ENCODE measurements at places on chromosomes 4 and X. TPM values are rescaled to one million over a fixed set of nuclear protein-coding genes. Genes with fewer than 3 reads are reported as not detected.
A peak's percentile ranks its signal among the peaks of the same experiment; 100 is the strongest.

DNA sequence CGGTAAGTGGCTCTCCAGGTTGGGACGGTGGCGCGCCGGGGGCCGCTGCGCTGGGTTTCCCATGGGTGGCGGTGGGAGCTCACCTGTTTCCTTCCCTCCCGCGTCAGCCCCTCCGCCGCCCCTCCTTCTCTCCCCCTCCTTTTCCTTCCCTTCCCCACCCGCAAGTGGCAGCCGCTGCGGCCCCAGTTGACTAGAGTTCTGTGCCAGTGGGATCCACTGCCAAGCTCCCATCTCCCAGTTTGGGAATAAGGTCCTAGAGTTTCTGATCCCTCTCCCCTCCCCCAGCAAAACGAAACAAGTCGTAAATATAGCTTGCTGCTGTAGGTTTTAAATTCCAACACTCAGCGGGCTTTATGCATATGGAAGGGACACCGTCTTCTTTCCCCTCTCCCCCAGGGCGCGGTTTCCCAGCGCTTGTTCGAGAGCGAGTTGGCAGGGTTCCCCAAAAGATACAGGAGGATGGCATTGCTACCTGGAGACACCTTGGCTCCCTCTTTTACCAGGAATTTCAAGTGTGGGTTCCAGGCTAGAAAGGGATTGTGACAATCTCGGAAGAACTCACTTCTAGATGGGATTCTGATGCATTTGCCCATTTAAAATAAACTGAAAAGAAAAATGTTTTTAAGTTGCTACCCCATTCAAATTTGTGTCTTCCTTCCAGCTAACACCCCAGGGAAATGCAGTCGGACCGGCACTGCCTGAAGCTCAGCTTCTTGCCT, 1.2 kb downstream of the TLL1 start:
- no peak for DNase-seq

- peak; percentile 47 for DNase-seq
Observed at GRCh38 chrX:57156397-57157049, 19.3 kb upstream of the SPIN2A start.

GRCh38 chr4:185778307-185778706, 33.7 kb downstream of the SORBS2 start:
- no peak for DNase-seq

DNA sequence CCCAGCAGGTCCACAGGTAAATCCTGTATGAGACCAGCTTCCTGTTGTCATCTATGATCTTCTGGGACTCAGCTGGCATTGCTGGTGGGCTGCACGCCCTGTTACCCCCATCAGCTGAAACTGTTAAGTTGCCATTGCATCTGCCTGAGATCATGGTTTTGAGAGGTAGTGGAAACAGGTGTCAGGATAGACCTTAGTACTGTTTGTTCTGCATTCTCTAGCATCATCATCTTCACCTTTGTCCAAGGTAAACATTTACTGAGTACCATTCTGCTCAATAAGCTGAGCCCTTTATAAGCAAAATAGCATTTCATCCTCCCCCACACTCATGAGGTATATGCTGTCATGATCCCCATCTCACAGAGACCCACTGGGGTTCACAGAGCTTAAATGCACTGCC, 42.9 kb upstream of the PROM1 start:
- no peak for DNase-seq

DNA sequence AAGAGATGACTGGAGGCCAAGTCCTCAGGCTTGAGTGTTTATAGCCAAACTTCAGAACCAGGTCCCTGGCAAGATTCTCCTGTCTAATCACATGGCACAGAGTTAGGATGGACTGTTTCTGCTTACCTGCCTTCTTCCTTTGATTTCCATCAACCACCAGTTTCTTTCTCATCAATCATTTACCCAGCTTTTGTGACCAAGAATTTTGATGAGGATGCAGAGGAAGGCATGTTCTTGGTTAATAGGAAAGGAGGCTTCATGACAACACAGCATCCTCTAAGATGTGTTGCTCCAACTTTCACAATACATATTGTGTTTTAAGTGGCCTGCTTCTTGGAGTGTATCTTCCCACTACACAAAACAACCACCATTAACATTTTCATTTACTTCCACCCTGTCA, 65.3 kb downstream of the NFKB1 start:
- no peak for DNase-seq

DNA sequence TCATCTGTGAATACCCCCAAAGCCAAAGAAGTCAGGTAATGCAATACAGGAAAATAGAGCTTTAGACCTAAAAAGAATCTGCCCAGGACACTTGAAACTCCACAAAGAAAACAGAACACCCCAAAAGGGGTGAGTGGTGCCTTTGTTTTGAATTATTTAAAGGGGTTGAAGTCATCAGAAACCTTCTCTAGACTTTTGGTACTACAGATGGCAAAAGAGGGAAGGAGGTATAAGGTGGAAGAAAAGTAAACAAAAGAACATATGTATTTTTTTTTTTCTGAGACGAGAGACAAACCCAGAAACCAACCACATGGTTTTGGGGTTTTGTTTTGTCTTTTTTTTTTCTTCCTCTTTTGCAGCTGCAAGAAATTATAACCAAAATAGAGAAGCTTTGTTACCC, 1477.8 kb downstream of the C4orf33 start:
- no peak for DNase-seq

- peak; percentile 56 for DNase-seq
Observed at GRCh38 chr4:95548738-95549245, at the start of gene UNC5C. TSS of gene UNC5C (minus strand) at chr4:95548973.

DNA sequence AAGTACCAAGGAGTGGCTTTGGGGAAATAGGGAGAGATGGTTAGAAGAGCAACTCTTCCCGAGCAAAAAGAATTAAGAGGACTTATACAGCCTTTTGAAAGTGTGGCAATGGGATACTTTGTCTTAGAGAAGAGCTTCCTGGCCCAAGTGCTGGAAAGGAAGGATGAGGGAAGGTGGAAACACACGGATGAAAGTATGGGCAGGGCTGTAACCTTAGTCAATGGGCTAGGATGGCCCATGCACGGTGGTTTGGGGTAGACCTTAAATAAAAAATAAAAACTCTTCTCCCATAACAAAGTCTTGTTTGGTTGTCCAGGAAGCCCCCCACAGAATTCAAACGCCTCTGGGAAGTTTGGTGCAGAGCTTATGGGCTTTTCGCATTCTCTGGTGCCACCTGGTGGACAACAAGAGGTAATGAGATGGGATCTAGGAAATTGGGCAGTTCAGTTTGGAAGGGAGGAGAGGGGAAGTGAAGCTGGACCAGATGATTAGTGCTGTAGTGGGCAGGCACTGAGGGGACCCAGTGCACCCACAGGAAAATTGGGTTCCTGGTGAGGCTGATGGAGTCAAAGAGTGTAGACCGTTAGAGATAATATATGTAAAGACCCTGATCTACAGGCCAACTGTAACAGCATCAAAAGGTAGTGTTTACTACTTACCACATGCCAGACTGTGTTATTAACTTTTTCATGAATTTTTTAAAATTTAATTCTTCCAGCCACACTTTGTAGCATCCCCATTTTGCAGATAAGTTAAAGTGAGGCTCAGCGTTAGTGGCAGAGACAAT, 13.8 kb upstream of the ENOX2 start:
- peak; percentile 43 for DNase-seq

GRCh38 chr4:86184216-86184900, 175.5 kb downstream of the MAPK10 start:
- DNase-seq = no peak

DNA sequence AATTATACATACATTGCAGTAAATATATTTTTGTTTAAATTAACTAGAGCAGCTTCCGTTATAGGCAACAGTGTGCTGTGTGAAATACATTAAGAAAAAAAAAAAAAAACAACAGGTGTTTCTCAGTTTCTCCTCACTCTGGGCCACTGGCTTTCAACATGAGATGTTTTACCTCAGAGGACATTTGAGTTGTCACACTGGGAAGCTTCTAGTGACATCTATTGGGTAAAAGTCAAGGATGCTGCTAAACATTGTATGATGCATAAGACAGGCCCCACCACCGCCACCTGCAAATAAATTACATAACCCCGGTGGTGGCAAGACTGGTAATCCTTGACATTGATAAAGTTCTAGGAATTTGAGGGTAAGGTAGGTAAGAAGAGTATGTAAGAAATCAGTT, 1512.2 kb downstream of the C4orf33 start:
- no peak for DNase-seq

DNA sequence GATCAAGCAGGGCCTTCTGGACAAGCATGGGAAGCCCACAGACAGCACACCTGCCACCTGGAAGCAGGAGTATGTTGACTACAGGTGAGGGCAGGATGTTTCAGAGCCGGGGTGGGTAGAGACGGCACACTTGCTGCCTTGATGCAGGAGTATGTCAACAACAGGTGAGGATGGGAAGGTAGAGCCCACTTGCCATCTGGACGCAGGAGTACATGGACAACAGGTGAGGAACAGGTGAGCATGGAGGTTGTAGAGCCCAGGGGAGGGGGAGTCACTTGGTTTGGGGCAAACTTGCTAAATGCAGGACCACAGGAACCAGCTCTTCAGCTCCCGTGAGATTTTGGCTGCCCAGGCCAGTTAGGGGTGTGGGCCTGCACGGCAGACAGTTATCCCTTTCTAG, 12.0 kb downstream of the DKC1 start:
- DNase-seq = no peak

DNA sequence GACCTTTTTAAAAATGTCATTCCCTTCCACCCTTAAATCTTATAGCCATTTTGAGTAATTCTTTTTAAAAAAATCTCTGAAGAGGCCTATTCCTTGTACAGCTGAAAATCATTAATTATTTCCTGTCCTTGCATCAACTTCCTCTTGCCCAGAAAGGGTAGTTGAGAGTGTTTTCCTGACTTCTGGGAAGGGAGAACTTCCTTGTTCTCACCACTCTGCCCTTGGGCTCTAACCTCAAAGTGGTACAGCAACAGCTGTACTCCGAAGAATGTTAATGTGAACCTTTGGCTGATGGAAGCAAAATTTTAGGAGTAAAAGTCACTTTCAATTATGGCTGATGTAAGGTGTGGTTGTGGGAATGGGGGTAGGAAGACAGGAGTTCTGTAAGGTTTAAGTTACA, 15.1 kb upstream of the FABP2 start:
- no peak for DNase-seq

DNA sequence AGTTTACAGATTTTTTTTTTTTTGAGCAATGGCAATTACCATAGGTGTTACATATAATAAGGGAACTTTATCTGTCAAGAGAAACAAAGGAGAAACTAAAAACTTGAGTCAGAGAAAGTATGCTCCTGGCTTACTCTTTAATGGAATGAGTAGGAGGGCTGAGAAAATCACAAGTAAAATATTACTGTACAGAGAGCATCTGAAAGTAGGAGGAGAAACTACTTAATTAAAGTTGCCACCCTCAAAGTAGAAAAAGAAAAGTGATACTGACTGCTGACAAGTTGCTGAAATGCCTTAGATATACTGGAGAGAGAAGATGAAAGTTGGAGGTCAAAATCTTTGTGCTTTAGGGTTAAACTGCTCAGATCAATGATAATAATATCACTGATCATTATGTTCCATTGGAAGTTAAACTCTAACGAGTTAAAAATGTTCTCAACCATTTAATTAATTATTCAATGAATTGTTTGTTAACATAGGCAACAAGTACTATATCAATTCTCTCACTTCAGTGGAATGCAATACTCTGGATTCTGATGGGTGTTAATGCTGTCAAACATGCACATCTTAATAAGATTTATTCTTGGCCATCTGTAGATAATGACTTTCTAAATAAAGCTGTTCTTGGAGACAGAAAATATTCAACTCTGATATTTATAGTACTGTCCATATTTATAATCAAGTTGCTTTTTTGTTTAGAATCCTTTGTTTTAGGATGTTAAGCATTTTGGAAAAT, 61.2 kb upstream of the CAMK2D start:
- DNase-seq = no peak

DNA sequence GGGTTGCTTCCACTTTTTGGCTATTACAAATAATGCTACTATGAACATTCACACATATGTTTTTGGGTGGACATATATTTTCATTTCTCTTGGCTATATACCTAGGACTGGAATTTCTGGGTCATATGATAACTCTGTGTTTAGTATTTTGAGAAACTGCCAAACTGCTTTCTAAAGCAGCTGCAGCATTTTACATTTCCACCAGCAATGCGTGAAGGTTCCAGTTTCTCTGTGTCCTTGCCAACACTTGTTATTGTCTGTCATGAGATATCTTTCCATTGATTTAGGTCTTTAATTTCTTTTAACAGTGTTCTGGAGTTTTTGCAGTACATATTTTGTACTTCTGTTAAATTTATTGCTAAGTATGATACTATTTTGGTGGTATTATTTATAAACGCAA, 48.3 kb downstream of the CLCN5 start:
- DNase-seq = no peak

GRCh38 chr4:124191329-124191728, 521.2 kb downstream of the ANKRD50 start:
- DNase-seq = no peak

DNA sequence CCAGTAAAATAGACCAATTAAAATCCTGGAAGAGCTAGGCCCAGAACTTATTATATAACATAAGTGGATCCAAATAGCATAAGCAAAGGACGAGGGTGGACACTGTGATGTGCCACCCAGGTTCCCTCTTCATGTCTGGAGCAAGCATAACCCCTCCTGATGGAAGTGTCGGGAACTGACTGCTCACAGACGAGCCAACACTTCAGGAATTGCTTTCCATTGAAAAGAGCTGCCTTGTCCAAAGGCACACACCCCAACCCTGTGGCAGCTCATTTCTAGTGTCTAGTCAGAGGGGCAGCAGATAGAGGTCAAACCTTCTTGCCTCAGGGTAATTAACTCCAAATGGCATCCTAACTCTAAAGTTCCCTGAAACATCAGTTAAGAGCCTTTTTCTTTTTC, 15.3 kb downstream of the DDIT4L start:
- no peak for DNase-seq

DNA sequence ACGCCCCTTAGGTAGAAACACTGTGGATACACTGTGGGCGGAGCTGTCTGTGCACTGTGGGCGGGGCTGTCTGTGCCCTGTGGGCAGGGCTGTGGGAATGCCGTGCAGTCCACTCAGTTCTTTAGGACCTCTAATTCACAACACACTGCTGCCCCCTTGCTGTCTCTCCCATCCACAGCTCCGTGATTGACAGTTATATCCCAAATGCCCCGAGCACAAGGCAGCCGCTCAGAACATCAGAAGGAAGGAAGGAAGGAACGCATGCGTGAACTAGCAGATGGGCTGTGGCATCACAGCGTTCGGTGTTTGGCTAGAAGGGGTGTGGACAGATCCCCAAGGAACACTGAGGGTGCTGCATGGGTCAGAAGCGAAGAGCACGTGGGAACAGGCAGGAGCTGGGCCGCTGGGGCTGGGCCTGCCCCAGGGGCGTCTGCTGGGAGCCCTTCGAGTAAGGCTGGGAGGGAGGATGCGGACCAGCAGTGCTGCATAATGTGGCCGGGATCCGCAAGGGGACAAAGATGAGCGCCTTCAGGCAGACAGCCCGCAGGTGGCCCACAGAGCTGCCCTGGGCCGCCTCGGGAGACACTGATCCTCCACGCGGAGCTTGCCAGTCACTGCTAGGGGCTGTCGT, 29.8 kb downstream of the ACOX3 start:
- peak; percentile 70 for DNase-seq

GRCh38 chr4:186192066-186192612, 772 bp downstream of the CYP4V2 start:
- peak; percentile 54 for DNase-seq

- DNase-seq = no peak
Observed at GRCh38 chrX:41607264-41607832, 81.4 kb upstream of the GPR34 start.

GRCh38 chrX:18016941-18017340, 155.8 kb upstream of the RAI2 start:
- no peak for DNase-seq

Gene OPRPN
- not detected for total RNA-seq

Gene SLC4A4
- total RNA-seq = 124 TPM

Gene SLC6A8
- total RNA-seq = 435 TPM

Gene NLRP2B
- total RNA-seq = not detected
